A172 (cell line): ENCODE measurements at places on chromosomes 1 and 21. TPM values are rescaled to one million over a fixed set of nuclear protein-coding genes. Genes with fewer than 3 reads are reported as not detected.

Gene TIAM1
- 6.4 and 7.0 TPM in 2 replicates for total RNA-seq

Gene KRTAP7-1
- not detected in 2 replicates for total RNA-seq

Gene SLC41A1
- 19.2 and 28.6 TPM in 2 replicates for total RNA-seq

Gene ADAMTS5
- total RNA-seq, result 0.02 and 0.10 TPM in 2 replicates

Gene LIPI
- not detected in 2 replicates for total RNA-seq

Gene RGS4
- total RNA-seq, result 31.3 and 49.7 TPM in 2 replicates

Gene CA14
- total RNA-seq, result not detected in 2 replicates

Gene SPATA21
- not detected in 2 replicates for total RNA-seq

Gene LRRIQ3
- total RNA-seq, result 2.7 and 3.0 TPM in 2 replicates

Gene LCE3E
- not detected in 2 replicates for total RNA-seq

Gene DENND2D
- total RNA-seq, result 0.41 and 1.6 TPM in 2 replicates

Gene XPR1
- total RNA-seq, result 31.5 and 33.6 TPM in 2 replicates

Gene MFAP2
- 0.41 TPM in 1 of 2 replicates, not detected in the other for total RNA-seq

Gene GRHL3
- total RNA-seq, result 0.10 TPM in 1 of 2 replicates, not detected in the other

Gene RCC2
- total RNA-seq, result 37.6 and 43.6 TPM in 2 replicates

Gene AKT3
- total RNA-seq, result 42.1 and 56.9 TPM in 2 replicates

Gene OR2T29
- not detected in 2 replicates for total RNA-seq

Gene CYP4A11
- total RNA-seq, result not detected in 2 replicates

Gene DLGAP3
- total RNA-seq, result 0.72 TPM in 1 of 2 replicates, not detected in the other

Gene PTPN7
- not detected in 2 replicates for total RNA-seq

Gene CAMK2N1
- total RNA-seq, result 2.9 and 3.6 TPM in 2 replicates

Gene TMEM35B
- total RNA-seq, result 19.7 and 30.6 TPM in 2 replicates

Gene SH2D2A
- total RNA-seq, result 0.09 TPM in 1 of 2 replicates, not detected in the other

Gene KIF26B
- total RNA-seq, result 0.57 and 2.1 TPM in 2 replicates

Gene ZFP69B
- 3.5 and 4.2 TPM in 2 replicates for total RNA-seq

Gene DIP2A
- total RNA-seq, result 8.9 and 9.9 TPM in 2 replicates

Gene RBM34
- 131 and 170 TPM in 2 replicates for total RNA-seq

Gene ERICH3
- 0.07 TPM in 1 of 2 replicates, not detected in the other for total RNA-seq

Gene S100A4
- total RNA-seq, result 3,194 and 3,572 TPM in 2 replicates

Gene TRIM17
- total RNA-seq, result not detected in 2 replicates

Gene ADGRL4
- not detected in 2 replicates for total RNA-seq

Gene NUDT4B
- 14.0 and 15.7 TPM in 2 replicates for total RNA-seq

Gene TEDDM1
- total RNA-seq, result not detected in 2 replicates

Gene ATP1A4
- total RNA-seq, result not detected in 2 replicates

Gene TFF1
- not detected in 2 replicates for total RNA-seq

Gene BSND
- not detected in 2 replicates for total RNA-seq

Gene CRNN
- not detected in 2 replicates for total RNA-seq

Gene OR2L13
- total RNA-seq, result not detected in 2 replicates

Gene OVAAL
- not detected in 2 replicates for total RNA-seq

Gene GBP6
- not detected in 2 replicates for total RNA-seq

Gene PIGR
- total RNA-seq, result not detected in 2 replicates

Gene LENEP
- total RNA-seq, result not detected in 2 replicates

Gene HCN3
- total RNA-seq, result 0.98 and 1.0 TPM in 2 replicates

Gene CEP170
- total RNA-seq, result 139 and 179 TPM in 2 replicates

Gene PGLYRP4
- not detected in 2 replicates for total RNA-seq

Gene ZZZ3
- total RNA-seq, result 46.4 and 77.7 TPM in 2 replicates

Gene BCAN
- not detected in 2 replicates for total RNA-seq

Gene CFAP45
- 2.4 and 3.7 TPM in 2 replicates for total RNA-seq

Gene C1orf87
- total RNA-seq, result not detected in 2 replicates

Gene TMEM200B
- total RNA-seq, result 0.03 and 0.43 TPM in 2 replicates

Gene INTS11
- 48.4 and 56.7 TPM in 2 replicates for total RNA-seq

Gene NPL
- total RNA-seq, result 1.9 and 3.8 TPM in 2 replicates
